ENCODE measurements at places on chromosomes 2 and 18.

DNA sequence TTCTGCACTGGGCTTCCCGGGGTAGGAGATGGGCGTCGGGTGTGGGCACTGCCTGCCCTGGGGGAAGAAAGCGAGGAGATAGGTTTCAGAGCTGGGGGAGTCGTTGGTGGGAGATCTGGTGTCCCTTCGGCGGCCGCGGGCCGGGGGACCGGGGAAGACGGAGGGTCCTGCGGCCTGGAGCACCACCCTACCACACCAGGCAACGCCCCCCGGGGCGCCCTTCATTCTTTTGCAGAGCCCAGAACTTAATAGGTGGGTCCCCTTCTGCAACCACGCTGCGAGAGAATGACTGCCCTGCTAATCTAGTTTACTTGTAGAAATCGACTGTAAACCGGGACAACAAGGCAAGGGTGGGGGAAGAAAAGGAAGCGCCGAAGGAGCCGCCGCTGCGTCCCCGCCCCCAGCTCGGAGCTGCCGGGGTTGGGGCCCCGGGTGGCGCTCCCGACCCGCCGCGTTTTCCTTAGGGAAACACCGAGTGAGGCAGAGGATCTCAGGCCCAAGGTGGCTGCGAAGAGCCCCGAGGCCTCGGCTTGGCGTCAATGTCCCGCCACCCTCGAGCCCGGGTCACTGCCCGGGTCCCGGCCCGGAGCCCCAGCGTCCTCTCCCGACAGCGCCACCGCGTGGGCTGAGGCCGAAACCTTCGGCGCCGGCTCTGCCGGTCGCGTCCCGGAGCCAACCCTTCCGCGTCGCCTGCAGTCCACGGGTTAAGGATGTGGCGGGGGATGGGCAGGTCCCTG is 5.4 kb upstream of the SATB2 start:
- DNase-seq = peak; percentile 82

- DNase-seq = no peak
These were observed 1.6 kb upstream of the TMEM37 start for GRCh38 chr2:119430023-119430498.

DNA sequence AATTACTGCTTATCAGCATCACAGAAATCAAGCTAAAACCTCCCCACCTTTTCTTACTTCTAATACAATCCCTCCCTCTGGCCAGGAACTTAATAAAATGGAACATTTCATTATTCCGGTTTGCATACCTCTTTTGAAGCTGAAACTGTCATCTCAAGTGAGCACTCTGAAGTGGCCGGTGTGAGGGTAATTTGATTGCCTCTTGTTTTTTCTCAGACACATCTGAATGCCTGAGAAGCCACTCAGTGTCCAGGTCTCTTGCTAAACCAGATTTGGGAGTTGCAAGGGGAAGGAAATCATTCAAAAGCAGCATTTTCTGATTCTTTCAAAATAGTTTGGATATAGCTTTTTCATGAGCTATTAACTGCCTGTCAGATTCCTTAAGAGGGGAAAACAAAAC is 190.3 kb downstream of the C1D start:
- no peak for DNase-seq

DNA sequence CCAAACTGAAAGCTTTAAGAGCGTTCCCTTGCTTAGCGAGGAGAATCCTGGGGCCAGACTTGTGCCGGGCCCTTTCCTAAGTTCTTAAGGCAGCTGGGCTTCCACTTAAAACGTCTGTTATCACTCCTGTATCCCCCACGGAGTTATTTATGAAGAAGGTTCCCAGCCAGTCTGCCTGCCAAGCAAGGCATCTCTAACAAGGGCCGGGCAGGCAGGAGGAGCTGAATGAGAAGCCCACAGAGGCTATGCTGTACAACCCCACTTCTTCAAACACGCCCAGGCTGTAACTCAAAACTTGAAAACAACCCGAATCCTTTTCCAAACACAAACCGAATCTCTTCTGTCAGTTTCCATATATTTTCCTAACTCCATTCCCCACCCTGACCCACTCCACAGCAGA is 39.0 kb upstream of the ZFP36L2 start:
- DNase-seq = no peak

DNA sequence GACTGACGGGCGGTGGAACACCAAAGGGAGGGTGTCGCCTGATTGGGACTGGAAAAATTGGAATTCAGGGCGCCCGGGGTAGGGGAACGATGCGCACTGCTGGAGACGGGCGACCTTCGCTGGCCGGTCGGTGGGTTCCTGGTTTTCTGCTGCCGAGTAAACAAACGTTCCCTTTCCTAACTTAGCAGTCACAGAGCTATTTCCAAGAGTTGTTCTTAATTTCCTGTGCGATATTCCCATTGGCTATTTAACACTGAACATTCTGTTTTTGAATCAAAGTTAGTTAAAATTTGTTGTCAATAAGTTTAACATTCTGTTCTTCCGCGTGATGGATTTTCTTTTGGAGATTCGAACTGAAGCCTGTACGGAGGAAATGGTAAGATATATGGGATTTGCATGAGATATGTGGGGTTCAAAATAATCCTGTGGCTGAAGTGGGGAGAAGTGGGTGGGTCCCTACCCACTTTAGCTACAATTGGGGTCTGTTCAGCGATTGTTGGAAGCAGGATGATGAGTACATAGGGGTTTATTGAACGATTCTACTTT is 862 bp downstream of the C18orf54 start:
- no peak for DNase-seq

- DNase-seq = no peak
These were observed 74.0 kb upstream of the SESTD1 start for GRCh38 chr2:179338681-179339080.

DNA sequence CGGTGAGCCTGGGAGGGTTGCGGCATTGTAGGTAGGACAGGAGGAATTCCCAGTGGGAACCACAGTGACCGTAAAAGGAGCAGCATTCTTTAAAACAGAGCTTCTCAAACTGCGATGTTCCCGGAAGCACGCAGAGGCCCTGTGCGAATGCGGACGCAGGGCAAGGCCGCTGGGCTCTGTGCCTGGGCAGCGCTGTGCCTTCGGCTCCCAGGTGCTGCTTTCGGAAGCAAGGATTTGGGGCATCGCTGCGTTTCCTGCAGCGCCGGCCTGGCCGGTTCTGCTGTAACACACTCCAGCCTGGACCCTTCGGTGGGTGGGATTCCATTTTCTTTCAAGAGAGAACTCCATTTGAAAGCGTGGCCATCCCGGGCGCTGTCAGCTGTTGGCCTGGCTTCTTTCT is 118.6 kb downstream of the PTGR3 start:
- DNase-seq = peak; percentile 45

- no peak for DNase-seq
These were observed 51.3 kb downstream of the THNSL2 start for GRCh38 chr2:88221365-88221942.

GRCh38 chr2:232316461-232317330 is 61.9 kb upstream of the ALPP start:
- no peak for DNase-seq

DNA sequence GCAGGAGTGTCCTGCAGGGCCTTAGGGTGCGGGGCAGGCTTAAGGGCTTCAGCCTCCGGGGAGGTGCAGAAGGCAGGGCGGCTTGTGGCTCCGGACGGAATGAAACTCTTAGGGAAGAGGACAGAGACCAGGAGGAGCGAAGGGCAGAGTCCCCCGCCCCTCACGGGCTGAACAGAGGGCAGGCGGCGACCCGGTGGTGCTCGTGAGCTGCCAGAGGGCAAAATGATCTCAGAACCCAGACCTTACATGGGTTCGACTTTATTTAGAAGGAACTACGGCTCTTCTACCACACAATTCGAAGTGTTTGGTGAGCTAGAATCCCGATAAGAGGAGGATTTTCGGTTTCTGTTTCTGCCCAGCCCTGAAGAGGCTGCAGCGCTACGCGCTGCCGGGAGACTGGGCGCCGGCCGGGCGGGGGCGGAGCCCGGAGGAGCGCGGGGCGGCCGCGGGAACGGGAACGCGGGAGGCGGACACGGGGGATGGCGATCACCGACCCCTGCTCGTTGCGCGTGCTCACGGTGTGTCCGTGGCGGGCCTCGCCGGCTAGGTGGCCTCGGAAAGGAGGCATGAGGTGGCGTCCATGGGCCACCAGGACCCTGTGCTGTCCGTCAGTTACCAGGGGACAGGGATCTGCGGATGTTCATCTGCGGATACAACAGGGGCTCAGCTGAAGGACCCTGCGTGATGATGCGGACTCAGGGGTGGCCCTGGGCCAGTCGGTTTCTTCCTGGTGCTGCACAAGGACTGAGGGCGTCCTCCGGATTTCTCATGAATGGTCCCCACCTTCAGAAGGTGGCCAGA is 4.2 kb upstream of the SP100 start:
- no peak for DNase-seq

DNA sequence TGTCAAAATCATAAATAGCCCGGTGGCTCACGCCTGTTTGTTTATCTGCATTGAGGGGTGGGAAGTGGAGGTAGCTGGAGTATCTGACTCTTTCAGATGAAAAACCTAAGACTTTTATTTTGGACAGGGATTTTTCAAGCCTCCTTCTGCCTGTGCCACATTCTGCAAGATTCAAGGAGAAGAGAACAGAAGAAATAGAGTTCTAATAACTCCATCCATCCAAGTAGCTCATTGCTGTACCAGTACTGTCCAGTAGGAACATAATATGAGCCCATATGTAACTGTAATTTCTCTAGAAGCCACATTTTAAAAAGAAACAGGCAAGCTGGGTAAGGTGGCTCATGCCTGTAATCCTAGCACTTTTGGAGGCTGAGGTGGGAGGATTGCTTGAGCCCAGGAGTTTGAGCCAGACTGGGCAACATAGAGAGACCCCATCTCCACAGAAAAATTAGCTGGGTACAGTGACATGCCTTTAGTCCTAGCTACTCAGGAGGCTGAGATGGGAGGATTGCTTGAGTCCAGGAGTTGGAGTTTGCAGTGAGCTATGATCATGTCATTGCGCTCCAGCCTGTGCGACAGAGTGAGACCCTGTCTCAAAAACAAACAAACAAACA is 35.4 kb upstream of the NT5DC4 start:
- DNase-seq = no peak

GRCh38 chr18:78787751-78788150 is 191.9 kb upstream of the SALL3 start:
- no peak for DNase-seq

DNA sequence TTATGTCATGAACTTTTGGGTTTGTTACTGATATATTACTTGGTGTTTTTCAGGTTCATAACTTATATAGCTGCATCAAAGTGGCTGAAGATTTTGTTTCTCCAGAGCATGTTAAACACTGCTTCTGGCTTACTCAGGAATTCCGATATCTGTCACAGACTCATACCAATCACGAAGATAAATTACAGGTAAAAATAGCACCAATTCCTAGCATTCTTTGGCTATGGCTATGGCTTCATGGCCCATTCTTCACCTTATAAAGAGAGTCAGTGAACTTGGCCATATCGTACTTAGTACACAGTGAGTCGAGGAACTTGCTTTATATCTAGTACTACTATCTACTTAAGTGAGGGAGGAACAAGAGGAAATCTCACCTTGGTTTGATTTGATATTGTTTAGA is 49.9 kb downstream of the KDM3A start:
- no peak for DNase-seq

- DNase-seq = no peak
These were observed 48.4 kb upstream of the APCDD1 start for GRCh38 chr18:10405816-10406663.

DNA sequence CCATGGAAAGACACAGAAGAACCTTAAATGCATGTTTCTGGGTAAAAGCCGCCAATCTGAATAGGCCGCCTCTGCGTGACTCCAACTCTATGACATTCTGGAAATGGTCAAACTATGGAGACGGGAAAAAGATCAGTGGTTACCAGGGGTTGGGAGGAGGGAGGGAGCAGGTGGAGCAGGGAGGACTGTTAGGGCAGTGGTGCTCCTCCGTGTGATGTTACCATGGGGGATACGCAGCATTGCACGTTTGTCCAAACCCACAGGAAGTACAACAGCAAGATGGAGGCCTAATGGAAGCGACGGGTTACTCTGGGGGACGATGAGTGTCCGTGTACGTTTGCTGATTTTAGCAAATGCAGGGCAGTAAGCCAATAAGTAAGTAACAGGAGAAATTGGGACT is 17.2 kb downstream of the TMEM18 start:
- no peak for DNase-seq

DNA sequence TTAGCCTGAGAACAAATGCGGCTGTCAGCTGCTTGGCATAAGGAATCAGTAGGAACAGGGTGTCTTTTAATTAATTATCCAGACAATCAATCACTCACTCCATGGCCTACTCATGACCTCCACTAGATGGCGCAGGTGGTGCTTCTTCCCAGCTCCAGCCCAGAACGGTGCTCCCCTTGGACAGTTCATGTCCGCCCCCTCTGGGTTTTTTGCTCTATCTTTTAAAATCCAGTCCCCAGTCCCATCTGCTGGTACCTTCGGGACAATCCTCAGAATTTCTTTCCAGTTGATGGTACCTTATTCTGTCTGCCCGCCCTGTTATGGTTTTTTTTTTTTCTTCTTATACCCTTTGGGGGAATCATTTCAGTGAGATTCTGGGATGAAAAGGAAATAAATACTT is 99.8 kb downstream of the CACNB4 start:
- DNase-seq = no peak

- DNase-seq = no peak
These were observed 103.4 kb downstream of the TSN start for GRCh38 chr2:121858847-121859246.

GRCh38 chr2:60479226-60480088 is 74.0 kb downstream of the BCL11A start:
- DNase-seq = no peak

- DNase-seq = no peak
These were observed 62.5 kb upstream of the ACTR3 start for GRCh38 chr2:113827426-113827825.

GRCh38 chr2:58350484-58350883 is 109.4 kb upstream of the FANCL start:
- no peak for DNase-seq

GRCh38 chr2:185472574-185472973 is 266.0 kb upstream of the FSIP2 start:
- no peak for DNase-seq

DNA sequence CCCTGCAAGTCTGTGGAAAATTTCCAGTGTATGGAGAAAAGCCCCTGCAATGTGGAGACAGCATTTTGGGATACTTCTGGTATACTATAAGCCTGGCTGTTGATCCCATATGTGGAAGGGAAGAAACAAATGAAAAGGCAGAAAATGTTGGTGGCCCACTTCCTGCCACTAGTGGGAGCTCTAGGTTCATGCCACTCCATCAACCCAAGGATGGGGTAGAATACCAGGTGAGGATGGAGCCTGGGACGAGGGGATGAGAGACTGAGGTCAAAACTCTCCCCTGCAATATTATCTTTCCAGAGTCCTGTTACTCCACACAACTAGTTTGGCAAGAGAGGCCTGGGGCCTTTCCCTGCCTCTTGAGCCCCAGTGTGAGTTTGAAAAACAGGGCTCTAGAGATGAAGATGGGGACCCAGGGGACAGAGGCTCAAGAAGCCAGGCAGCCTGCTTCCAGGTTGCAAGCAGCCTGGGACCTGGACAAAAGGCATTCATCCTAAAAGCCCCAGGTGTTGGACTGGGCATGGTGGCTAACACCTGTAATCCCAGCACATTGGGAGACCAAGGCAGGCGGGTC is 31.9 kb downstream of the BMP10 start:
- DNase-seq = no peak

Data from type B pancreatic cell (in vitro differentiated cells).